ENCODE measurements at places on chromosomes 3 and 15. TPM values are rescaled to one million over a fixed set of nuclear protein-coding genes. Genes with fewer than 3 reads are reported as not detected.

RYR3 gene
- total RNA-seq: not detected

TP63 gene
- not detected for total RNA-seq

CCR4 gene
- total RNA-seq: not detected

CCDC50 gene
- total RNA-seq: 94.5 TPM

B3GNT5 gene
- 18.0 TPM for total RNA-seq

- DNase-seq: no peak
Observed at GRCh38 chr15:70227147-70227546, 129.4 kb upstream of the TLE3 start.

DNA sequence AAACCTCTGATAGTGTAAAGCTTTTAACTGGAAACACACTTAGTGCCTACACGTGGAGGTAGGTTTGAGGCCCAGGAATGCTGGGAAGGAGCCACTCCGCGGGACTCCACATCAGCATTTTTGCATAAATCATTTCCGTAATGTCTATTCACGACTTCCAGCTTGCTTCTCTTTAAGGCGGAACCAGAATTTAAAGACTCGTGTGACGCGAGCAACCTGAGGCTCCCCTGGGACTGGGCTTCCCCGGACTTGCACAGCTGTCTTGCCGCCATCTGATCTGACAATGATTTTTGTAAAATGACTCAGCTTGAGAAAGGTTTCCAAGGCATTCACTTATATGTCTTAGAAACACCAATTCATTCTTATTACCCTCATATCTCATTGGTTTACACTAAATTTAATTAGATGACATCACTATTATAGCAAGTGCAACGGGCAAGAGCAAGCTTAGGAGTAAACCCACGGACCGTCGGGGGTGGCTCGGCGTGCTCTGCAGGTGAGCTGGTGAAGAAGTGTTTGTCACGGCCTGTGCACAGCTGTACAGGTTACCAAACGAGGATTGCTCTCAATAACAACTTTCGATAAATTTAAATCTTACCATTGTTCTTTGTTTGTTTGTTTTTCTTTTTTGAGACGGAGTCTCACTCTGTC lies 95.2 kb downstream of the CHSY1 start:
- peak; percentile 67 for DNase-seq

DNA sequence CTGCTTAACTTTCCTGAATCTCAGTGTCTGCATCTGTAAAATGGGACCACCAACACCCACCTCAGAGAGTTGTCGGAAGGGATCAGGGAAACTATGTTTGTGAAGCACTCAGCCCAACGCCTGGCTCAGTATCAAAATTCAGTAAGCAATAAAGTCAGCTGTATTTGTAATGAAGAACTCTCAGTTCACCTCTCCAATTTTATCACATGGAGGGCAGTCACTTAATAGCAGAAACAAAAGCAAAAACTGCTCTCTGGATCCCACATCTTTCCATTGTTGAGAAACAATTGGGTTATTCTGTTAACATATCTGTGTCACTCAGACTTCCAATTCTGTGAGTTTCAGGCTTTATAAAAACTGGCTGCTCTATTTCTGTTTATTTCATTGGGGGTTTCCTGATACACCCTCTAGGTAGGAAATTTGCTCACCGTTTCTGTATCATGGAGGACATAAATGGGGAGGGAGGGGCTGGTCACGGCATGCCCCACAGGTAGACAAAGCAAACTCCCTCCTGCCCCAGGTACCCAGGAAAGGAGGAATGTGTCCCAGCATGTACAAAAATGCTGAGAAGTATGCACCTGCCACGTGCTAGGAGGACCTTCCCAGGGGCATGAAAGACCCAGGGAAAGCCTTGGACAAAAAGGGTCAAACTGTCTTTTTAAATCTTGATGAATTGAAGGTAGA lies 81.4 kb upstream of the LMOD3 start:
- no peak for DNase-seq

DNA sequence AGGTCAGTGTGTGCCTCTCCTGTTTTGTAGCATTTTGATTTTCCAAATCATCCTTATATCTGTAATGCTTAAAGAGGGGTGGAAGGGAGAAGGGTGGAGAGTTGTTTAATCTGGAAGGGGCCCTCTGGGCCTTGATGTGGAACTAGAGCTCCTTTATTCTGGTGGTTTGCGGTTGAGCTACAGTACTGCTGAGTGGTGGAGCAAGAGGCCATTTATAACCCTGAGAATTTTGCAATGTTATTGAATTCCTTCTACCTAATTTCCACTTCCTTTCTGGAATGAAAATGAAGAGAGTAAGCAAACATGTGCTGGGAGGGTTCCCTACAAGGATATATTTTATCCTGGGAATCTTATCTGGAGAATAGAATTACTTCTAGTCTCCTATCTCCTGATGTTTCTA lies 35.3 kb upstream of the TUBGCP5 start:
- DNase-seq: no peak

- DNase-seq: no peak
Observed at GRCh38 chr3:64223791-64224745, 1.2 kb downstream of the PRICKLE2 start.

- DNase-seq: no peak
Observed at GRCh38 chr3:143099210-143099609, 20.4 kb upstream of the CHST2 start.

DNA sequence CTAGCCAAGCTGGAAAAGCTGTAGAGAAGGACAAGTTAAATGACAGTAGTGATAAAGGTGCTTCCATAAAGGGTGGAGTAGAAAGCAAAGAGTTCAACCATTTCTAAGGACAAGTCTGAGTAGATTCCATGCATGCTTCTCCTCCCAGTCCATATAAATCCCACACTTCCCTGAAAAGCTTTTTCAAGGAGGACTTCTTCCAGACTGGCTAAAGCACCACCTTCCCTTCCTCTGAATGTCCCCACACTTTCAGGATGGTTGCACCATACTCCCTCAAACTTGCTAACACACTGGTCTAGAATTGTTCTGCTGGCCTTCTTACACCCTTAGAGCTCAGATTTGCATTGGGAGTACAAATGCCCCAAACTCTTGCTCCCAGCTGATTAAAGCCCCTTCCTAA lies 40.9 kb downstream of the FBN1 start:
- no peak for DNase-seq

All from A172 (cell line).